Activated CD4-positive, alpha-beta T cell treated with anti-CD3 and anti-CD28 coated beads, Interleukin-2, amount 50 U/mL, for 1 hour (primary cell): ENCODE measurements at places on chromosomes 5 and 9.

GRCh38 chr9:93053781-93054331 is 4.6 kb upstream of the SUSD3 start:
- DNase-seq = no peak

- DNase-seq = no peak
These were observed 418.6 kb upstream of the TYRP1 start for GRCh38 chr9:12274577-12274976.

DNA sequence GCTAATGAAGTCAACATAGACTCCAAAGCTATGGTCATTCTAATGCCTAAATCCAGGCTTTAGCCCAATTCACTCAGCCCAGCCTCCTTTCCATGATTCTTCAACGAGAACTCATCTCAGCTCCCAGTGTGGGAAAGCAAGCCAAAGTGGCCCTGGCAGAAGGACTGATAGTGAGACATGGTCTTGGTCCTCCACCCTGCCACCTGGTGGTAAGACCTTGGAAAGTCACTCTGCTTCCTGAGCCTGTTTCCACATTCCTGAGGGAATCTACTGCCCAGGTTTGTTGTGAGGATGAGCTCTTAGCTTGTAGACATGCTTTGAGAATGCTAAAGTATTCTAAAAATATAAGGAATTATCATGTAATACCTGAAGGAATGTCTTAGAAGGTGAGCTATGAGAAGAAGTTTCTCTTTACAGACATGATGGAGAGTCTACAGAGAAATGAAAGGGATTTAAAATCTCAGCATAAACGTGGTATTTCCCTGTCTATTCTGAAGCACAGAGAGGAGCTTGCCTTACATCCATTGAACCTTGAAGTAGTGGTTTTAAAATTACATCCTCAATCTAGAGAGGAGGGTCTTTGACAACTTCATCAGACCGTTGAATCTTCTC is 173.5 kb downstream of the TRIM32 start:
- DNase-seq = peak; percentile 4

DNA sequence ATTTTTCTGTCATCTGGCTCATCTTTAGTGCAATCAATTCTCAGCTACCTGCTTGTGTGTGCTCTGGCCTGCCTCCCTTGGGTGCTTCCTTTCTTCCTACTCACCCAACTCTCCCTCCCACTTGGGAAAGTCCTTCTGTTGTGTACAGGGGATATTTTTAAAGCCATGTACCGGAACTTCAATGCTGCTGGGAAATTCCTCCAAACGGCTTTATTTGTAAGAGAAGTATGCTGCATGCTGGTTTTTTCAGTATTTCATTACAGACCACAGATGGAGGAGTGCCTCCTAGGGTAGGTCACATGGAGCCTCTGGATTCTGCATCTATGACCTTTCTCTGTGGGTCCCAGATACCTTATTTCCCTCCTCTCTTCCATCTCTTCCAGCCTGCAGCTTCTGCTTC is 5.4 kb upstream of the HMHB1 start:
- DNase-seq = no peak

DNA sequence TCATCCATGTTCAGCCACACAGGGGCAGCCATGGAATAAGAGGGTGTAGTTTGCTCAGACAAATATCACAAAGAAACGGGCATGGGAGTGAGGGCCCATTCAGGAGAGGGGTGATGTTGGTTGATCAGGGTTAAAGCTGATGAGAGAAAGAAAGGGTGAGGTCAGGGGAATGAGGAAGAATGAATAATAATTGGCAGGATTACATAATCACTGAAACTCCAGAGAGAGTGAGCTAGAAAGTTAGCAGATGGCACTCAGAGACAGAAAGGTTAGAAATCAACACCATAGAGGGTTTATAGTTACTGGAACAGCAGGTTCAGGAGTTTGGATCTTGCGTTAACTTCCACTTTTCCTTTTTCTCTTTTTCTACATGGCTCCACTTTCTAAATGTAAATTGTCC is 113.9 kb downstream of the TAF11L14 start:
- DNase-seq = no peak

- DNase-seq = no peak
These were observed 235.6 kb downstream of the DNAH5 start for GRCh38 chr5:13708906-13709305.

GRCh38 chr9:61669352-61669751 is 479.5 kb downstream of the SPATA31A7 start:
- DNase-seq = no peak

- DNase-seq = no peak
These were observed 768.1 kb upstream of the GRAMD2B start for GRCh38 chr5:125655156-125655555.

GRCh38 chr9:20226345-20226744 is 396.0 kb downstream of the MLLT3 start:
- DNase-seq = no peak

- no peak for DNase-seq
These were observed 16.1 kb upstream of the LNPEP start for GRCh38 chr5:96919754-96920197.

DNA sequence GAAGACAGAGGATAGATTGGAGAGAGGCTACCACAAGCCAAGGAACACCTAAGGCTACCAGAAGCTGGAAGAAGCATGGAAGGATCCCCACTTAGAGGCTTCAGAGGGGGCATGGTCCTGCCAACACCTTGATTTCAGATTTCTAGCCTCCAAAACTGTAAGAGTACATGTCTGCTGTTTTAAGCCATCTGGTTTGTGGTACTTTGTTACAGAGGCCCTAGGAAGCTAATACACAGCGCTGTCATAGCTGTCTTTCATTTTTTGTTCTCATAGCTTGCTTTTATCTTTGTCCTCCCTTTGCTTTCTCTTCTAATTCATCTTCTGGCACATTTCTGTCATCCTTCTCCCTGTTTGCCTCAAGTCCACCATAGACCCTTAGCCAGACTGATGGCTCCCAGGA is 104.5 kb downstream of the ATP10B start:
- no peak for DNase-seq

DNA sequence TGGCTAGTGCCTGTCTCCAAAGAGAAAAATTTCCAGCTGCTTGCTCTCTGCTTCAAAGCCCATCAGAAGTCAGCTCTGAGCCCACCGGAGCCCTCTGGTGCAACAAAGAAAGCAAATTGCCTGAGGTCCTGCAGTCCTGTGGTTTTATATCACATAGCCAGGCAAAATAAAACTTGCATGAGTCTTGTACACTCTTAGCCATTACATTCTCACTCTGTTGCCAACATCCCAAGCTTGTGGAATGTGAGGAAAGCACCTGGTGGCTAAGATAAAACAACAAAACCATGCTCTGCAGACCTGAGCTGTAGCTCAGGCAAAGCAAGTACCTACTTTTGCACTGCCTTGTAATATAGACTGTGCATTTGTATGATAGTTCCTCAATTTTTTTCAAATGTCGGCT is 133.7 kb downstream of the GPBP1 start:
- DNase-seq = no peak

- DNase-seq = no peak
These were observed 23.8 kb downstream of the ANXA2R start for GRCh38 chr5:43016217-43016779.

DNA sequence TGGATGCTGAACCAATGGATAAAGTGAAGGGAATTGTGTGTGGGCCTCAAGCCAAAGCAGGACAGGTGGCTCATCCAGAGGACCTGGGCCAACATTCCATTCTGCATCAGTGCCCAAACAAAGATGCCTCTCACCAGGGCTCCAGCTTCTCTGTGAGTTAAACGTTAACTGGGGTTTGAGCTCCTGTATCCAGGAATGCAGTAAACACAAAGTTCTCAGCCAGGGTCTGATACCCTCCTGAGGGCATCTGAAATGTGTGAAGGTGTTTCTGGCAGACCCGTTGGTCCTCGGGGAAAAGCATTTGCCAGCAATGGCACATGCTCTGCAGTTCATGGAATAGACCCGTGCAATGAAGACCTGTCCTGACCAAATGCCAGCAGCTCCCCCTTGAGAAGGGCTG is 33.9 kb upstream of the AOPEP start:
- DNase-seq = no peak

DNA sequence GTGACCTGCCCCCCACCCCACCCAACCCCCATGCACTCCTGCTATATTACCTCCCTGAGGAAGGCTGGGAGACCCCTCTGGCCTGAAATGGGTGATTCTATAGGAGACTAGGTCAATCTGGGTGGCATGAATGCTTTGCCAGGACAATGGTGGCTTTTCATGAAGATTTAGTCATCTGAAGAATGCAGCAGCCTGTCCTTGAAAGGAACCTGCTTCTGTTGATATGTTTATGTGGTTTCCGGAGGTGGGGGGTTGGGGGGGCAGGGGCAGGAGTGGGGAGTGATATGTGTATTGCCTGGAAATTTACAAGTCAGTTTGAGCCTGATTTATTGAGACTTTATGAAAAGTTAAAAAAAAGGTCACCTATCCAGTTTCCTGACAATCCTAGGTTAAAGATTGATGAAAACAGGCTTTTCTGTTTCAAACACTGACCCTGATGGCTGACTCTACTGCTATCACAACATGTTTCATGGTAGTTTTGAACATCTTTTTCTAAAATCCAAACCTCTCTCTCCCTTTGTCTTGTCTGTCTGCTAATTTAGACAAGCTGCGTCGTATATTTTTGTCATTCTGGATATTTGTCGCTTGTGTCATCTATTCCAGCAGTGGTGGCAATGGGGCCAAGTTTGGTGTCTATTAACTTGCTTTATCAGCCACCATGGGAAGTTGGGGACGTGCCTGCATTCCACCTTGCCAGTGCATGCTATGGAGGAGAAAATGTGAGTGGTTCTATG is 153.7 kb upstream of the EGFLAM start:
- DNase-seq = no peak

GRCh38 chr5:149853331-149853648 is 91.3 kb downstream of the PDE6A start:
- no peak for DNase-seq

- DNase-seq = no peak
These were observed 442 bp upstream of the DCTN4 start for GRCh38 chr5:150759334-150759583.

DNA sequence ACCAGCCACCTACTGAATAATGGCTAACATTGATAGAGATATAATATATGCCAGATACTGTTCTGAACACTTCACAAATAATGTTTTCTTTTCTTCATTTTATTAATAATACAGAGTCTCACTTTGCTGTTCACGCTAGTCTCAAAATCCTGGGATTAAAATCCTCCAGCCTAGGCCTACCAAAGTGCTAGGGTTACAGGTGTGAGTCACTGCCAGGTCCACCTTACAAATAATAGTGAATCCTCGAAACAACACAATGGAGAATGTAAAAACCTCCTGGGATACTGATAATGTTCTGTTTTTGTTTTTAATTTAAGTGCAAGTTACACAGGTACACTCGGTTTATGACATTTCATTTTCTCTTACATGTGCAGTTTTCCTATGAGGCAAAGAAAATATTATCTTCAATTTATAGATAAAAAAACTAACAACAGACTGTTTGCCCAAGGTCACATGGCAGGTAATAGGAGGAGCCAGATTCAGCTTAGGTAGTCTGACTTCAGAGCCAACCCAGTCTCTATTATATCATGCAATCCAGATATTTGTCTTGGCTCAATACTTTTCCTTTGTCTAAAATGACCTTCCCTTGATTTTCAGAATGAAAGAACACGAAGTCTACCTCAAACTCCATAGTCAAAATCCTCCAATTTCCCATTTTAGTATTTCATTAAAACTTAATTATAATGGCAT is 7.8 kb downstream of the ZFR start:
- DNase-seq = no peak

- DNase-seq = no peak
These were observed 77.3 kb upstream of the ITGA1 start for GRCh38 chr5:52710310-52710971.

- no peak for DNase-seq
These were observed 646.6 kb downstream of the TLE4 start for GRCh38 chr9:80218328-80218727.

DNA sequence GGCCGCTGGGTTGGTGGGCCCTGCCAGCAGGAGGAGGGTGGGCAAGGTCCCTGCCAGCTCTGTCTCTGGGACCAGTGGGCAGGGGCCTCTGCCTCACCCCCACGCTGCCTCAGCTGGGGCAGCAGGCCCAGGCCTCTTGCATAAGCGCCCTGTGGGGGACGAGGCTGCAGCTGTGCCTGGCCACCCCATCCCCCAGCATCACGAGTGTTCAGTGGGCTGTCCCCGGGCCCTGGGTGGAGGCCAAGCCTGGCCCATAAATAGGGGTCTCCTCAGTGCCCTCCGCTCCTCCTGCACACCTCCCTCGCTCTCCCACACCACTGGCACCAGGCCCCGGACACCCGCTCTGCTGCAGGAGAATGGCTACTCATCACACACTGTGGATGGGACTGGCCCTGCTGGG is at the start of gene PTGDS:
Gene PTGDS (plus strand): TSS at position 282 of the 400 bp plus-strand sequence. CDS start 75 bp downstream, at position 357.
- no peak for DNase-seq

- no peak for DNase-seq
These were observed 16.6 kb downstream of the NIM1K start for GRCh38 chr5:43208658-43209057.

GRCh38 chr5:2902186-2902585 is 150.7 kb upstream of the IRX2 start:
- no peak for DNase-seq

DNA sequence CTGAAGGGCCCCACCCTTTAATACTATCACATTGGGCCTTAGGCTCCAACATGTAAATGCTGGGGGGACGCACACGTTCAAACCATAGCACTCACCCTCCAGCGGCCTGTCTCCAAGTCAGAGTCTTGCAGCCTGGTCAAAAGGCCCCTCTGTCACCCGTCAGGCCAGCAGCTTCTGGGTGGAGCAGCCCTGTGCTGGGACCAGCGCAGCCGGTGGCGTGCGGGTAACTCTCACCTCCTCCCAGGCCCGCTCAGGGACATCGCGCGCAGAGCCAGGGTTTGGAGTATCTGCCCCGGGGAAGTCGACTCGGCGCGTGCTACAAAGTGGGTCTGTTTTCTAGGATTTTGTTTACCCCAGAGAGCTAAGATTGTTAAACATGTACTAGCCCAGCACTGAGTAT is 93.0 kb upstream of the COL5A1 start:
- no peak for DNase-seq

DNA sequence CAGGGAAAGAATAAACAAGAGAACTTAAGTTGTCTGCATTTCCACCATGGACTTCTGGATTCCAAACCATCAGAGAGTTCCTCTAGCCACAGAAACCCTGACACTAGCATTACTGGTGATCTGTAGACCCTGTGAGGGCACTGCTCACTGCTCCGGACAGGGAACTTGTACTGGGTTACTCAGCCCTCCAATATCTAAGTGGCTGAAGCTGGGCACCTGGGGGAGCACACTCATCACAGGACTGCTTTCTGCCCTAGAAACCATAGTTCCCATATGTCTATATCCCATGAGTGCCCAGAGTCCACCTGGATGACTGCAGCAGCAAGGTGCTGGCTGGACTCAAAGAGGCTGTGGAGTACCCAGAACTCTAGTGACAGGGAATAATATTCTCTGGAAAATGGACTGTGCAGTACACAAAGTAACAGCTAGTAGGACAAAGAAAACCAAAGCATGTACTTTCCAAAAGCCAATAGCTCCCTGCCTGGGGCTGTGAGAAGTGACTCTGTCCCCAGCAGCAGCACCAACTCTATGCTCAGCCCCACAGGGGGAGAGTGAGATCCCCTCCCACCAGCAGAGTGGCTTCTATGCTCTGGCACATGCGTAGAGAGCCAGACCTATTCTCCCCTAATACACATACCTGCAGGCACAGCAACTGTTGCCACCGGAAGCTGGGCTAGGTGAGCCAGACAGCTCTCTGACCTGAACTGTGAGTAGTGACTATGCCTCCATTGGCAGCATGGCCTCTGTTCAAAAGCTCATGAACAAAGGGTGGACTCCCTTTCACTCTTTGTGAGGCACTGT is 472.9 kb upstream of the FTMT start:
- no peak for DNase-seq
